Fibroblast of skin of left quadriceps (primary cell): ENCODE measurements at places on chromosomes 12 and 14.

DNA sequence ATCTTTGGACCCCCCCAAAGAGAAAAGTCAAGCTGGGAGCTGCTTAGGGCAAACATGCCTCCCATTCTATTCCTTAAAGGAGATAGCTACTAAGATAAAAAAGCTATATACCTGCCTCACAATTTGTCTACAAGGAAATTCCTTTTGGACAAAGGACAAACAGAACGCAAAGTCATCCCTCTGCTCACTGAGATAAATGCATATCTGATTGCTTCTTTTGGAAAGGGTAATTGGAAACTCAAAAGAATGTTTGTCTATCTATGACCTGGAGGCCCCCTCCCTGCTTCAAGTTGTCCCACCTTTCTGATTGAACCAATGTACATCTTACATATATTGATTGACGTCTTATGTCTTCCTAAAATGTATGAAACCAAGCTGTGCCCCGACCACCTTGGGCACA lies 80.9 kb upstream of the FUT8 start:
- no peak for DNase-seq

- DNase-seq = no peak
Measured at GRCh38 chr12:71799106-71799505, 40.5 kb upstream of the TBC1D15 start.

- DNase-seq = no peak
Measured at GRCh38 chr14:70640938-70641547, 673 bp upstream of the TTC9 start.

- DNase-seq = no peak
Measured at GRCh38 chr12:32981139-32981538, 84.6 kb upstream of the PKP2 start.

- no peak for DNase-seq
Measured at GRCh38 chr12:122891661-122892525, 4.0 kb downstream of the VPS37B start.

DNA sequence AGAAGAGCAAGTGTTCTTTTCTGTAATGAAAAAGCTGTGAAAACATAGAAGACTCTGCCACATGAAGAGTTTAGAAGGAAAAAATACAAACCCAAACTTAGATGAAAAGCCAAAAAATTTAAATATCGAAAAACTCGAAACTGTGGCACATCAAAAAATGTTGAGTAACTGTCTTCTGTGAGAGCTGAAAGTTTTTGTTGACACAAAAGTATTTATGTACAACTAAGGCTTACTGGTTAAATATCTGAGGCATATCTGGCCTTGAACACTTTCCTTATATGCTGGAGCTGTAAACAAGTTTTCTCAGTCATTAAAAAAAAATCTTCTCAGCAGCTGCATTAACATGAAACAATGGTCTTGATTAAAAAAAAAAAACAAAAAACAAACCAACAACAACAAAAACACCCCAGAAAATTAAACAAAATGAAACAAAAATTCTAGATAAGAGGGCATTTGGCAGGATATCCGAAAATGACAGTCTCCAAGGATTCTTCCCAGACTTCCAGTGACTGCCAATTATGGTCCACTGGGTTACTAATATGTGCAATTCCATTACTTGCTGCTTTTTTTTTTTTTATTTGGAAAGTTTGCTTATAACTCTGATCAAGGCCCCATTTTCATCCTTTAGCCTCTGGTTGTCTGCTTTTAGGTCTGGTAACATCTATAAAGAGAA lies 84.7 kb upstream of the PAWR start:
- DNase-seq = no peak

DNA sequence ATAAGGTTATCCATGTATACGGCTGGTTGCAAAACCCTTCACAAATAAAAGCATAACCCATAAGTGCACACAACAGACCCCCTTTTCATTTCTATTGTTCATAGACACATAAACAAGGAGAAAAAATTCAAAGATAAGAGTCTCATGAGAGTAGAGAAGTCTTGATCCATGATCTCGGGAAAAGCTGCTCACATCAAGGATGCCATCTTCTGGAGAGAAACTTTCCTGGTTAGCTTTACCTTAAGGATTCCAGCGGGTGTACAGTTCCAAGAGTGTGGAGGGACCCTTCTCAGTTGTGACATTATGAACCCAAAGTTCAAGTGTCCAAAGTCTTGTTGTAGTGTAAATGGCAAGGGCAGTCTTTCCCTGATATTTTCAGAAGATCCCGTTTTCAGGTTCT lies 144.5 kb downstream of the LLPH start:
- no peak for DNase-seq

DNA sequence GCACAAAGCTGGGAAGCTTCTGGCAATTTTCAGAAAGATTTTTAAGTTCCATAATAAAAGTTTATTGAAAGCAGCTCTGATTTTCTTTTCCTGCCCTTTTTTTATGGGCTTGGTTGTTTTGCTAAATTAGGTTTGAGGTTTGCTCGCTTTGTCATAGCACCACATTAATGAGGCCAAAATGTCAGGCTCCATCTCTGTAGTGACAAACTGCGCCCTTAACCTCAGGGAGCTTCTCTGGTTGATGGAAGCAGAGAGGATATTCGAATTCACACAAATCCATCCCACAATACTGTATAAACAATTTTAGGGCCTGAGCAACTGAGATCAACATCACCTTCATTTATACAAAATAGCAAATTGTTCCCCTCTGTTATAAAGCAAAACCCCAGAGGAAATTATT lies 342.6 kb upstream of the TMPO start:
- no peak for DNase-seq

DNA sequence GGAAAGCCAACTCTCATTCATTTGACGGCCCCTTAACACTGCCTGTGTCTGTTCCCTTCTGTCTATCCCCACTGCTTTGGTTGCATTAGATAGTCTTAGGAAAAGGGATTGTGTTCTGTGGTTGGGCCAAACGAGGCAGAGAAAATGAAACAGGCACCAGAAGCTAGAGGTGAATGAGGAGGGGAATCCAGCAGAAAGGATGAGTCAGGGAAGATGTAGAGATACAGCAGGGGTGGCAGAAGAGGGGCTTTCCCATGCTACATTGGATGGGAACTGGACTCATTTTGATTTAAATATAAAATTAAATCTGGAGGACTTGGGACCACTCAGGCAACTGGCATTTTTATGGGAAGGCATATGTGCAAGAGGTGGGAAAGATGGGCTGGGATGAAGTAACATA lies 43.3 kb downstream of the OTOGL start:
- DNase-seq = no peak
